ENCODE measurements at places on chromosomes 6 and 20.

GRCh38 chr6:161837854-161838253, 564.0 kb upstream of the AGPAT4 start:
- no peak for DNase-seq

- DNase-seq: no peak
Measured at GRCh38 chr6:166465003-166465399, 82.3 kb upstream of the MPC1 start.

DNA sequence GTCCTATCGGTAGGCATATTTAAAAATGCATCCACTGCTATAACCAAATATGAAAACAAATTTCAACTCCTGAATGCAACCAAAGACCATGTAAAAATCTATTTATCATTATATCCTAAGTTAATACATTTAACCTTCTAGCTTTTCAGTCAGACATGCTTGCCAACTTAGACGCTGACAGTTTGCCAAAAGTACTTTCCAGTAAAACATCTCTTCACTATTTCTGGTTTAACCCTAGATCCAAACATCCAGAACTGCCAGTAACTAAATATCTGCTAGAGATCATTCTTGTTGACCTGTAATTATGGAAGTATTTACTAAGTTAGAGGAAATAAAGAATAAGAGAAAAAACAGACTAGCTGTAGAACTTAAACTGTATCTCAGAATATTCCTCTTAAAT, 210.2 kb upstream of the THEMIS start:
- no peak for DNase-seq

DNA sequence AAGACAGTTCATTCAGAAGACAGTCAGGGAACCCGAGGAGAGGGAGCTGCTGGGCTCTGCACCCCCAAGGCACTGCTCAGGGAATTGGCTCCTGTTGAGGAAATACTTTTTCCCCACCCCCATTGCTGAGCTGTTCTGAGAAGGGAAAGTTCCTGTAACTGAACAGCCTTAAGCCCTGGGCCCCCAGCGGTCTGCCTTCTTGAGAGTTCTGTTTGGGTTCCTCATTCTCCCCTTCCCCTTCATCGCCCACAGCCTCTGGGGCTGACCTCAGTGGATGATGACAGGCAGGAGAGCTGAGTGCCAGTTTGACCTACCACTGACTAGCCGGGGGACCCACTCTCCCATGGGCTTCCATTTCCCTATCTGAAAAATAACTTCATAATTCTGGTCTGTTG, 10.7 kb downstream of the HCK start:
- no peak for DNase-seq

DNA sequence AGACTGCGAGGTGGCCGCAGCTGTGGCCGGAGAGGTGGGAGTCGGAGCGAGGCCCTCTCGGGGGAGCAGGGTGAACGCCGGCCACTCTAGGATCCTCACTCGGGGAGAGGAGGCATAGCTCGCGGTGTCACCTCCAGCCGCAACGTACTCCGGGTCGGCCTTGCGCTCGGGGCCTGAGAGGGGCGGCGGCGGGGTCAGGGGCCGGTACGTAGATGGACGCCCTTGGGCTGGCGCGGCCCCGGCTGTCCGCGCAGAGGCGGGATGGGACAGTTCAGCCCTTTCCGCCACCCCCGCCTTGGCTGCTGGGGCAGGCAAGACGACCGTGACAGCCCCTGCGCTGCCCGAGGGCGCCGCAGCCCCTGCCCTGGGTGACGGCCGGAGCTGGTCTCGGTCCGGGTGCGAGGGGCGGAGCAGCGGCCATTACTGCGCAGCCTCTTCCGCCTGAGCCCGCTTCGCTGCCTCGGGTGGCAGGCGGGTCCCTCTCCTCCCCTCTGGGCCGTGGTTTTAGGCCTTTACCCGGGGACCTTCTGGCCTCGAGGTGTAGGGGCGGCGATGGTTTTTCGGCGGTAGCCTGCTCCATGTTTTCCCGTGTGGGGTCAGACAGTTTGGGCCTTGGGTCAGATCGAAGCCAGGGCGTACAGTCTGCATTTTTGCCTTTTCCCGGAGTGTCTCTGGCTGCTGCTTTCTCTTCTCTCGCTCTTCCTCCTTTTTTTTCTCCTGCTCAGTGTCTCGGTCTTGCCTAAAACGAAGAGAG, 405 bp downstream of the RNF146 start:
- DNase-seq: no peak

GRCh38 chr20:50172347-50173013, 18.1 kb upstream of the CEBPB start:
- no peak for DNase-seq

DNA sequence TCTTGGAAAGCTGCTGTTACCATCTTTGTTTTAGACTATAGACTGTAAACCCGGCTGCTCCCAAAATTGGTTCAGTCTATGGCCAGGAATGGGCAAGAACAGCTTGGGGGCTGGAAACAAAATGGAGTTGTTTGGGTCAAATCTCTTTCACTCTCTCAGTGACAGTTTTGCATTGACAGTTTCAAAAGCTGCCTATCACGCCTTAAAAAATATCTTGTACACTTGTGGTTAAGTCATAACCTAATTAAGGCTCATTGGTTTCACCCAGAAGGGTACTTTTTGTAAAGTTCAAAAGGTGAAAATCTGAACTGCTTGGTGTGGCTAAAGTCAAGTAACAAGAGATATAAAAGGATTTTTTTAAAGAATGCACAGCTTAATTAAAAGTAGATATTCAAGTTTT, 76.1 kb upstream of the PRL start:
- DNase-seq: no peak

DNA sequence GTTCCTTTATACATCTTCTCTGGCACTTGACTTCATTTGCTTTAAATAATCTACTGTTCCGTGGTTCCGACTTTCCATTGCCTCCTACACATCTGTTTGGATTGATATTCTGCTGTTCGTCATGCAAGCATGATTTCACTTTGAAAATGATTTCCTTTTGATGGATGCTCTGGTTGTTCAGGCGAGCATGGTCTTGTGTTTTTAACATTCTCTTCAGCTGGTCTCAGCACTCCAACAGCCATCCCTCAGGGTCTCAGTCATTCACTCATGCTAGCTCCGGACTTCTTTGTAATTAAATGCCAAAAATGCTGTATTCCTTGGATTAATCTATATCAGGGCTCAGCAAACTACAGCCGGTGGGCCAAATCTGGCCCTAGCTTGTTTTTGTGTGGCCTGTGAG, 27.2 kb upstream of the SPACA1 start:
- DNase-seq: no peak

- no peak for DNase-seq
Measured at GRCh38 chr6:51854876-51855275, 232.5 kb downstream of the PKHD1 start.

DNA sequence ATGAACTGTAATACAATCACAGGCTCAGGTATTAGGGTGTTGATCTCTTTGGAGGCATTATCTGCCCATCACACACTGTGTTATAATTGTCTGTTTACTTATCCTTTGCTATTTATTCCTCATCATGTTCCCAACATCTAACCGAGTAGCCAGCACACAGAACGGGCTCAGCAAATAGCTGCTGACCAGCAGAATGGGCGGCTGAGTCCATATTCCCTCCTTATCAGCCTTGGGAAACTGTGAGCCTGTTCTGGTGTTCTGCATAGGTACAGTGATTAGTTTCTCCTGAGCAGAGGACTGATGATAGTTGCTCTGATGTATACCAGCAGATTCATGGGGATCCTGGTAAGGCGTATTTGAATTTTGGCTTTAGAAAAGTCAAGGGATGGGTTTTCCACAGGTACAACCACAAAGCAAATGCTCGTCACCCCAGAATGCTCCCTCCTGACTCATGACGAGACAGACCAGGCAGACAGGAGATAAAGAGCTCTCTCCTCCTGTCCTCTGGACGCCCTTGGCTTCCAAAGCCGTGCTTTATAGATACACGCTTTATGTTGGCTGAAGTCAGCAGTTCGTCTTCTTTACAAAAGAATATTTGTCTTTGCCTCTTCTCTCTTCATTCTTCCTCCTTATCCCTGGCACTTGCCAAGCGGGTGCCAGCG, 166.7 kb downstream of the TTLL2 start:
- DNase-seq: no peak

DNA sequence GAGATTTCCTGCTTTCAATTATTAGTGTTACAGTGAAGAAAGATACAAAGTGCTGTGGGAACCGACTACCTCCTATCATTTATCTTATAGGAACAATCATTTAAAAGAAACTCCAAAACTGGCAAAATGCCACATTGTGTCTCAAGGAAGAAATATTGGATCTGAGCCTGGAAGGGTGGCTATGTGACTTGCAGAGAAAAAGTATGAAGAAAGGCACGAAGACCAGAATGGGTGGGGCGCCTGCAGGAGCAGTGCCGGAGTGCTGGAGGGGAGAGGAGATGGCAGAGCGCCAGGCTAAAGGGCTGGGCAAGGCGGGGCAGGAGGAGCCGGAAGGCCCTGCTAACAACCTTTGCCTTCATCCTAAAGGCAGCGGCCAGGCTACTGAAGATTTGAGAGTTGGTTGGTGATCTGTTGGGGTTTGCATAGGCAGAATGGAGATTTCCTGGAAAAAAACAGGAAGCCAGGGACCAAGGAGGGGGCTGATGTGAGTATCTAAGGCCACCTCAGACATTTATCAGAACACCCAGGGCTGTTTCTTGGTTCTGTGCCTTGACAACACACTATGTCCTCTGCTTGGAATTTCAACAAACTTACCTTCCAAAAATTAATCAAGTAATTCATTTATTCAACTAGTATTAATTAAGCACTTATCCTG, 125.6 kb downstream of the MAFB start:
- peak; percentile 30 for DNase-seq

GRCh38 chr6:79231666-79232065, 2.8 kb downstream of the HMGN3 start:
- no peak for DNase-seq

DNA sequence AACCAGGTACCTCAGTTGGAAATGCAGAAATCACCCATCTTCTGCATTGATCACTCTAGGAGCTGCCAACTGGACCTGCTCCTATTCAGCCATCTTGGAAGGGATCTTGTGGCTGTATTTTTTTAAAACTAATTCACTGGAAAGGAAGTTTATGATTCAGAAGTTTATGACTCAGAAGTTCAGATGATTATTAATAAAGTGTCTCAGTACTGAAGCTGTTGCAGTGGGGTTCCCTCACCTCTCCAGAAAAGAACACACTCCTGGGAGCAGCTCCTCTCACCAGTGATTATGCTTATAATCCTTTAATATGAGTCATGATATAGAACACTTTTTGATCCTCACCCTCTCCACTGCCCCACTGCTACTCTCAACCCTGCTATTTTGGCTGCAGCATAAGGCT, 291.2 kb upstream of the HS3ST5 start:
- no peak for DNase-seq

DNA sequence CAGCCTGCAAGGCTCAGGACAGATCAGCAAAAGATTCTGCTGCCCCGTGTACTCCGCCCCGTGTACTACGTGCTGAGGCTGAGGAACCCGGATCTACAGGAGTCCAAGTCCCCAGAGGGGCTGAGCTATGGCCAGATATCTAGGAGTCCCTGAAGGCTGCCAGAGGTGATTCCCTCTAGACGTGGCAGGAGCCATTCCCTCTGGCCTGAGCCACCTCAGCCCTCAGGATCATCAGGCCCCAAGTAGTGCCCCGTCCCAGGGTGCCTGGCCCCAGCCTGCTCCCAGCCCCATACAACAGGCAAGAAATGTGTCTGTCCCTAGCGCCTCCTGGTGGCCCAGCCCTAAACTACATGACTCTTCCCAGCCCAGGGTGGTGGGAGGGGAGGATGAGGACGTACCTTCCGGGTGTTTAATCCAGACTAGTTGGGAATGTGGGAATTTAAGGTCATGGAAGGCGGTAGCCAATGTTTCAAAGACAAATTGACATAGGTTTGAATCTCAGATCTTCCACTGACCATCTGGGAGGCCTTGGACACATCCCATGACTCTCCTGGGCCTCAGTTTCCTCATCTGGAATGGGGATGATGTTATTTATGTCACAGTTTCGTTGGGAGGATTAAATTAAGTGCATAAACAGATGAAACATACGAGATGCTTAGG, 49.4 kb upstream of the PTPN1 start:
- DNase-seq: peak; percentile 41

- DNase-seq: no peak
Measured at GRCh38 chr6:15500901-15501825, 161.7 kb downstream of the DTNBP1 start.

- no peak for DNase-seq
Measured at GRCh38 chr20:46119028-46119546, 973 bp downstream of the CD40 start.

GRCh38 chr6:90319044-90319443, 22.4 kb upstream of the BACH2 start:
- DNase-seq: no peak

GRCh38 chr6:118661831-118662230, 10.4 kb upstream of the CEP85L start:
- DNase-seq: no peak

GRCh38 chr20:58019850-58020625, 208.4 kb downstream of the ANKRD60 start:
- no peak for DNase-seq

DNA sequence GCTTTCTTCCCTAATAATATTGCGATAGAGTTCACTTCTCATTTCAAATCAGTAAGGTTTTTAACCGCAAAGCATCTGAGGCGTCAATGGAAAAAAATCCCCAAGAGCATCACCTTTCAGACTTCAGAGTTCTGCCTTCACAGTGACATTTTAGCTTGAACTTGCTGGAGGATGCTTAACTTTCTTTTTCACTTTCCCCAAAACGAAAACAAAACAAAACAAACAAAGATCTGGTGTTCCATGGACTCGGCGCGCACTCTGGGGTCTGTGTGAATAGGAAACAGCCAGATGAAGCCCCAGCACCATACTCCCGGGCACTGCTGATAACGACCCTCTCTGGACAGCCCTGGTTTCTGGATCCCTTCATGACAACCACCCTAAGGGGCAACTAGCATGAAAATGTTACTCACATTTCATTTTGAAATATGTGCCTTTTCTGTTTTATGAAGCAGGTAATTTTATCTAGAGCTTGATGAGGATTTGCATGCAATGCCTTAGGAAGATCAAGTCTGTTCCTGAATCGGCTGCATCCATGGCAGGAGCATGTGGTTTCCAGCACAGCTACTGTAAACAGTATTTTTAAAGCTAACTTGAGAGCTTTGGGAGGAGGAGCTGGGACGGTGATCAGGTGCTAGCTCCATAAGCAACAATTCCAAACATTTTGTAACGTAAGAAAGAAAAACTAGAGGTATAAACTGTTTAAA, 44.5 kb downstream of the RAMACL start:
- no peak for DNase-seq

GRCh38 chr6:18102783-18103509, 19.5 kb downstream of the NHLRC1 start:
- no peak for DNase-seq

DNA sequence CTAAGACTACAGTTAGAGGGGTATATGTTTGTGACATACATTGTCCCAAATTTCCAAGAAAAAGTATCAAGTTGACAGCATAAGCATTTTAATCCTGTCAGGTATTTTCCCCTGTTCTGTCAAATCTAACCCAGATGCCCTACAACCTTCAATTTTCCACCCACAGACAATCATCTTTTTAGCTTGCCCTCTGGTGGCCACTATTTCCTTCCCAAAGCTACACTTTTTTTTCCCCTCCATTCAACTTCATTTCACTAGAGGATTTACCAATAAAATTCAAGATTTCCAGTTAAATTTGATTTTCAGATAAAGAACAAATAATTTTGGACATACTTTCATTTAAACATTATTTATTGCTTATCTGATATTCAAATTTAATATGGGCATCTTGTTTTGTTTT, 286.6 kb downstream of the TENT5A start:
- DNase-seq: peak; percentile 20

GRCh38 chr20:20736303-20736702, 23.9 kb upstream of the RALGAPA2 start:
- no peak for DNase-seq

GRCh38 chr6:22966691-22967422, 397.5 kb downstream of the HDGFL1 start:
- DNase-seq: peak; percentile 65

GRCh38 chr6:24883618-24884017, 52.1 kb downstream of the RIPOR2 start:
- DNase-seq: no peak

- DNase-seq: no peak
Measured at GRCh38 chr6:155915651-155916050, 460.0 kb upstream of the NOX3 start.
